ENCODE measurements at places on chromosomes 12 and 14. TPM values are rescaled to one million over a fixed set of nuclear protein-coding genes. Genes with fewer than 3 reads are reported as not detected.

PPP1R3E gene
- total RNA-seq, result 7.5 TPM

INHBC gene
- total RNA-seq, result not detected

BDKRB1 gene
- 0.23 TPM for total RNA-seq

NGB gene
- total RNA-seq, result not detected

SLC6A15 gene
- total RNA-seq, result not detected

COCH gene
- total RNA-seq, result 0.31 TPM

SCN8A gene
- 0.77 TPM for total RNA-seq

SMIM41 gene
- 6.5 TPM for total RNA-seq

MSRB3 gene
- 41.4 TPM for total RNA-seq

INTS13 gene
- 19.0 TPM for total RNA-seq

CD69 gene
- total RNA-seq, result 5.2 TPM
